ENCODE measurements at places on chromosomes 3 and 15. TPM values are rescaled to one million over a fixed set of nuclear protein-coding genes. Genes with fewer than 3 reads are reported as not detected.

SPATA12 gene
- not detected for total RNA-seq

IP6K2 gene
- 59.9 TPM for total RNA-seq

SMCO1 gene
- total RNA-seq, result not detected

FANCD2OS gene
- total RNA-seq, result not detected

EEF1AKMT4 gene
- total RNA-seq, result 6.4 TPM

All from T-helper 2 cell treated with Interferon-gamma antibody and Interleukin-4, amounts not matched to agents 100 ng/mL and 5 ng/mL, for 36 hours (primary cell).